Neural progenitor cell (in vitro differentiated cells): ENCODE measurements at places on chromosomes 12 and 14. TPM values are rescaled to one million over a fixed set of nuclear protein-coding genes. Genes with fewer than 3 reads are reported as not detected.

Gene CATSPERB
- 0.28 TPM in 1 of 2 replicates, not detected in the other for total RNA-seq

Gene KRT6C
- not detected in 2 replicates for total RNA-seq

Gene LTBR
- total RNA-seq = 0.25 TPM in 1 of 2 replicates, not detected in the other

Gene PLA2G1B
- not detected in 2 replicates for total RNA-seq

Gene DAD1
- total RNA-seq = 166 and 185 TPM in 2 replicates

DNA sequence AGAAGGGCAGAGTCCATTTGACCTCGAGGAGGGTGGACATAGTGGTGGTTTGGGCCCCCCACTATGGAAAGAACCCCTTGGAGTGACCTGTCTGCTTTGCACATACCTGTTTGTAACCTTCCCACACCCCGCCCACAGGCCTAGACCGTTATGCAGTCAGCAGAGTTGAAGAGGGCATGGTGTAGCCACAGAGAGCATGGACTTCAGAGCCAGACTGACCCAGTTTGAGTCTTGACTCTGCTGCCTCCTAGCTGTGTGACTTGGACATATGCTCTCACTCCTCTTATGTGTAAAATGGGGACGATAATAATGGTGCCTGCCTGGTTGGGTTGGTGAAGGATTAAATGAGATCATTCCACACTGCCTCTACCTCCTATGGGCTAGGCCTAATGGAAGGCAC, 40.9 kb upstream of the NOS1 start:
- peak; percentile 11 for DNase-seq

DNA sequence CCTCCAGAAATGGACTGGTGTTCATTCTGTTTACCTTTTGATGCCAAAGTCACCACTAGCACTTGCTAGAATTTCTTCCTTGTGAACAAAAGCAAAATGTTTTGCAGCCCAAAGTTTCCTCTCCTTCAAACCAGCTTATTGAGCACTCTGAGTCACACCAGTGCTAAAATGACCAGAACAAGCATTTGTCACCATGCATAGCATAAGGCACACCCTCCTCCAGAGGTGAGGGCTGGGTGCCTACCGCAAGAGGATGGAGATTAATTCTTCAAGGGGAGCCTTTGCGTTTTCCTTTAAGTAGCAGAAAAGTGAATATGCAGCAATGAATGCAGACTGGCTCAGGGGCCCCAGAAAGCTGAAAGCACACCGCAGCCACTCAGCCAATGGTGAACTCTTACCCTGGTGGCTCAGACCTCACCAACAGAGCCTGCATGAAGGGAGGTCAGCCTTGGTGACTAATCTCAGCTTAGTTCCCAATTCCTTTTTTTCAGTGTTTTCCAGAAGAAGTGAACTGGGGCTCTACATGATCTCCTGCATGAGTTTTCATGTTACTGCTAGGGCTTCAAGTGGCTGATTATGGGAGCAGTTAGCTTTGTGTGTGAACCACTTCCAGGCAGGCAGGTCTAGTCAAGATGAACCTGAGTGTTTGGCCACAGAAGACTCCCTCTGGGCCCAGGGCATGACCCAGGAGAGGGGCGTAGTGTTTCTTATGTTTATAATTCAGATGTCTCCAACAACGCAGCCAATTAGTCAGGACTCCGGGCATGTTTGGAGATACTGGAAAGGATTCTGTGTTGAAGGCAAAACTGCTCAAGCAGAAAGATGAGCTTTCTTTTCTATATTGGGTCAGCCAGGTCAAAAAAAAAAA, 96.3 kb downstream of the PAX9 start:
- no peak for DNase-seq

DNA sequence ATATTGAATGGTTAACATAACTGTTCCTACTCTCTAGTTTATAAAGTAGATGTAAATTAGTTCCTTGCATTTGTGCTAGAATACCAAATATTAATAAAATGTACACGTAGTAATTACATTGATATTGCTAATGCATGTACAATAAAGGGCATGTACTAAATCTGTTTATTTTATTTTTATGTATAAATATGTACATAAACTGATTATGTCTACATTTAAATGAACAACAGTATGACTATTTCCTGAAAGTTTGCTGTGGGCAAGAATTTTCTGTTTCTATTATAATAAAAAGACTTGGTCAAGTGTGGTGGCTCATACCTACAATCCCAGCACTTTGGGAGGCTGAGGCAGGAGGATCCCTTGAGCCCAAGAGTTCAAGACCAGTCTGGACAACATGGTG, 257.2 kb upstream of the FOXN3 start:
- DNase-seq = no peak

DNA sequence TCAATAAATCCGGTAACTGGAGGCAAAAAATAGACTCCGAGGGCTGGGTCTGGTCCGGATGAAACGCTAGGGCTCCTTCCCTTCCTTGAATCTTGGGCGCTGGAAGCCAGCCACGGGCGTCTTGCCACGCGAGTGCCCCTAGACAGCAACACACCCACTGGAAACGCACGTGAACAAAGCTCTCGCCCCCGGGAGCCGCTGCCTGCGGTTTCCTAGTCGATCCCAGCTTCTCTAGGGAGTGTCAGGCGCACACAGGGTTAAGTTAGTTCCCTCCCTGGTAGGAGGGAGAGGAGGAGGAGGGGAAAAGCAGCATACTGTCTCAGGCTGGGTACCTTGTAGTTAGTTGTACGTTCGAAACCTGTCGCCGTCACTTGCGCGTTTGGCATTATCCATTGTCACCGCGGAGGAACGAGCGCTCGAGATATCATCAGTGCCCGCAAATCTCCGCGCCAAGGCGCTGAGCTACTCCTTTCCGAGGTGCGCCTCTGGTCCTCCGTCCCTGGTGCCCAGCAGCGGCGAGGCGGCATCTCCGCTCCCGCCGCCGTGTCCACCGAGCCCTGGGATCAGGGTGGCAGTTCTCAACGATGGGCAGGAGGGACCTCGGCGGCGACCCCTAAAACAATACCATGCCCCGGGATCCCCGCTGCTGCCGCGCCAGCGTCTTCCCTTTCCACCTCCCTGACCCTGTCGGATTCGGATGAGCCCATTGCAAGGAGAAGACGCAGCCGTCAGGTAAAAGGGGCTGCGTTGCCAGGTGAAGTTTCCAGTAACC, at the start of gene FLRT2:
FLRT2 (plus strand) TSS at position 342 of the 772 bp plus-strand sequence. CDS start 91,371 bp downstream, outside the sequence.
- DNase-seq = peak; percentile 62

- no peak for DNase-seq
These were observed 68.2 kb upstream of the MUCL1 start for GRCh38 chr12:54786081-54786480.

GRCh38 chr12:4118017-4118510, 155.5 kb upstream of the CCND2 start:
- DNase-seq = no peak

DNA sequence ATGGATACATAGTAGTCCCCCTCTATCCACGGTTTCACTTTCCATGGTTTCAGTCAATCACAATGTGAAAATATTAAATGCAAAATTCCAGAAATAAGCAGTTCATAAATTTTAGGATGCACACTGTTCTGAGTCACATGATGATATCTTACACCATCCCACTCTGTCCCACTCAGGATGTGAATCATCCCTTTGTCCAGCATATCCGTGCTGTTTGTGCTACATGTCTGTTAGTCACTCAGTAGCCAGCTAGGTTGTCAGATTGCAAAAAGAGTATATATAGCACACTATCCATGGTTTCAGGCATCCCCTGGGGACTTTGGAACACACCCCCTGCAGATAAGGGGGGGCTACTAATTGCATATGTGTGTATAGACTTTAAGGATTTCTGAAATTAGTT, 8.1 kb upstream of the NAA30 start:
- DNase-seq = no peak

- peak; percentile 58 for DNase-seq
These were observed 49.9 kb downstream of the HELB start for GRCh38 chr12:66352197-66352596.

GRCh38 chr12:12127304-12127703, 56.6 kb downstream of the BCL2L14 start:
- DNase-seq = no peak

DNA sequence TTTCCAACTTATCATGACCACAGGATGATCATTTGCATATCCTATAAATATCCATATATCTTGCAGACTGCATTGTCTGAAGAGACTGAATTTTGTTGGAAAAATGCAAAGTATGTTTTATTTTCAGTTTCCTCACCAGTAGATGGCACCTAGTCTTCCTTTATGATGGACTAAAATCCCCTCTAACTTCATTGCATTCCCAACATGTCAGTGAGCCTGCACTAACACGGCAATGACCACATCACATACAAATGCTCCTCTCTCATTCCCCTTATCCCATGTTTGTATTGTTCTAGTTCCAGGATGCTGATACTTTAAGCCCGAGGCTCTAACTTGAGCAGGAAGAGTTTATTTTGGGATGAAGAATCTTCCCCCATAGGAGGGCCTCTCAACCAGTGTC, 24.7 kb upstream of the MYBPC1 start:
- DNase-seq = peak; percentile 12
